ENCODE measurements at places on chromosomes 2 and 18.

DNA sequence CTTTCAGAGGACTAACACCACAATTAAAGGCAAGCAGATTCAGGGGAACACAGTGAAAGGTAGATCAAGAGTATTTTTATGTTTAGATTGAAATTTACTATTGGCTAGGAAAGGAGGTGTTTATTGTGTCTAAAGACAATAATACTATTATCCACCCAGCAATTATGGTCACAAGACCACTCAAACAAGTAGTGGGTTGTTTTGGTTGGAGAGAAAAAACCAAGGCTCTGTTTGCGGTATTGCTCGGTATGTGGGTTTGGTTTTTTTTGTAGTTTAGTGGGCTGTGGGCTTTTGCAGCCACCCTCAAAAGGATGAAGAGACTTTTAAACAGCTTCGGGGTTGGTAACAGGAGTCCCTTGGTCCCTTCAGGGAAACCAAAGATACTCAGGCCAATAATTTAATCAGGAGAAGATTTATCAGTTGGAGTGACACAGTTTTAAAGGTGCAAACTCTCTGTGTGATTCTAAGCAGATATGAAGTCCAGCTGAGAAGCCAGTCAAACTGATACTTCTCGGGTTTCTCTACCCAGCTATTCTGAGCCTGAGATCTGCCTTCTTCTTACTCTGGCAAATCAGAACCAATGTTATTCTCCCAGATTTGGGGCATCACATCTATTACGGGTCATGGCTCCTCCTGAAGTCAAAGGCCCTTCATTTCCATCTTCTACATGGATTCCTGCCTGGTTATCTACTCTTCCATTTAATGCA, 55.3 kb downstream of the DCC start:
- no peak for DNase-seq

DNA sequence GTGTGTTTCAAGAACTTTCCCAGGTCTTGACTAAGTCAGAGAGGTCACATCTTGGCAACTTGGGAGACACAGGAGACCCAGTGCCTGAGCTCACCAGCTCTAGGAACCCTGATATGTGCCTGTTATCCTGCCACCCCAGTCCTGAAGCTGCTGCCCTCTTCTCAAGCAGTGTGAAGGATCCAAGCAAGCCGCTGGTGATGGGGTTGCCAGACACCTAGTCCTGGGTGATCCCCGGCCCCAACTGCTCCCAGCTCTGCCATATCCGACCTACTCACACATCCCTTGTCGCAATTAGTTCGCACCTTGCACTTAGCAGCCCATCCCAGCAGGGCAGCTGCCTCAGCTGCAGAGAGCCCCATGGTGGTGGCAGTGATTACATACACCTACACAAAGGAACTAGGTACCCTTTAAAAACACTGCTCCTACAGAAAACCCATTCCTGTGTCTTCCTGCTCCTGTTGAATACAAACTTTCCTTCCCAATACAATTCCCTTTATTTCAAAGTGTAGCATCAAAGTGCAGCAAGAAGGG, 247.2 kb upstream of the RAB12 start:
- no peak for DNase-seq

DNA sequence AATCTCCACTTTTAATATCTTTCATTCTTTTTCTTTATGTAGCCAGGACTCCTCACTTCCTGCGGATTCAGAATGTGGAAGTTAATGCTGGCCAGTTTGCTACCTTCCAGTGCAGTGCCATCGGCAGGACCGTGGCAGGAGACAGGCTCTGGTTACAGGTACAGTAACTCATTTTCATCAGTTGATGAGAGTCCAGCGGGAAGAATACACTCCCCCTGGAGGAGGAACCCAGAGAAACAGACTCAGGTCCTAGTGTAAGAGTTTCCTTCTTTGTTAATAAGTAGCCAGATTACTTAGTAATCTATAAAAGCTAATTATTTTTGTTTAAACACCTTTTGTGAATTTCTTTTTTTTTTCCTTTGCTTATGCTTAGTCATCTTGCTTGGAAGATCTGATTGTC, 359.4 kb downstream of the PTPRM start:
- DNase-seq = no peak

- no peak for DNase-seq
These were observed 66.5 kb downstream of the CAB39 start for GRCh38 chr2:230779126-230779525.

- no peak for DNase-seq
These were observed 3.9 kb upstream of the MYL1 start for GRCh38 chr2:210318891-210319290.

GRCh38 chr2:100964222-100964621, 37.9 kb upstream of the RPL31 start:
- DNase-seq = no peak

DNA sequence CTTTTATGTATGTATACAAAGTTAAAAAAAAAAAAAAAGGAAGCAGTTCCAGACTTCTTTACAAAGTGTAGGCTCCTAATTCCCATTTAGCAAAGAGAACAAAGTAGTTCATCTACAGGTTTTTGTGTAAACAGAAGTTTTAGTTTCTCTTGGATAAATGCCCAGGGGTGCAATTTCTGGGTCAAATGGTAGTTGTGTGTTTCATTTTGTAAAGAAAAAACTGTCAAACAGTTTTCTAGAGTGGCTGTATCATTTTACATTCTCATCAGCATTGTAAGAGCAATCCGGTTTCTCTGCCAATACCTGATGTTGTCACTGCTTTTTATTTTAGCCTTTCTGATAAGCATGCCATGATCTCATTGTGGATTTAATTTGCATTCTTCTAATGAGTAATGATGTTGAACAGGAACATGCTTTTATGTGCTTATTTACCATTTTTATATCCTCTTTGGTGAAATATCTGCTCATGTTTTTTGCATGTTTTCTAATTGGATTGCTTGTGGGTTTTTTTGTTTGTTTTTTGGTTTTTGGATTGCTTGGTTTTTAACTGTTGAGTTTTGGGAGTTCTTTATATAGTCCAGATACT, 16.6 kb upstream of the PSME4 start:
- no peak for DNase-seq

GRCh38 chr2:216683846-216684245, 11.5 kb downstream of the IGFBP5 start:
- no peak for DNase-seq

DNA sequence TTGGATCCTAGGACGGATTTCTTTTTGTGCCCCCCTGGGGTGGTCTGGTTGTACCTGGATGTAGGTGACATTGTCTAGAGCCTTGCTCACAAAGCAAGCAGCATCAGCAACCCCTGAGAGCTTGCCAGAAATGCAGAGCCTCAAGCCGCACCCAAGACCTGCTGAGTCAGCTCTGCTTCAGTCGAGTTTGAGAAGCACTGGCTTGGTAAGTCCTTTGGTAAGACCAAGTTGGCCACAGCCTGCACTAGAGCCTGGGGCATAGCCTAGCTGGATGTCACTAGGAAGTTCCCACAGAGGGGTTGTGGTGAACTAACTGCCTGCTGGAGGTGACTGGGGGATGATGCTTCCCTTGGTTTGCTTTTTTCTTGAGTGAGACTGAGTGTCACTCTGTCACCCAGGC, 6.2 kb downstream of the ABCG5 start:
- no peak for DNase-seq

DNA sequence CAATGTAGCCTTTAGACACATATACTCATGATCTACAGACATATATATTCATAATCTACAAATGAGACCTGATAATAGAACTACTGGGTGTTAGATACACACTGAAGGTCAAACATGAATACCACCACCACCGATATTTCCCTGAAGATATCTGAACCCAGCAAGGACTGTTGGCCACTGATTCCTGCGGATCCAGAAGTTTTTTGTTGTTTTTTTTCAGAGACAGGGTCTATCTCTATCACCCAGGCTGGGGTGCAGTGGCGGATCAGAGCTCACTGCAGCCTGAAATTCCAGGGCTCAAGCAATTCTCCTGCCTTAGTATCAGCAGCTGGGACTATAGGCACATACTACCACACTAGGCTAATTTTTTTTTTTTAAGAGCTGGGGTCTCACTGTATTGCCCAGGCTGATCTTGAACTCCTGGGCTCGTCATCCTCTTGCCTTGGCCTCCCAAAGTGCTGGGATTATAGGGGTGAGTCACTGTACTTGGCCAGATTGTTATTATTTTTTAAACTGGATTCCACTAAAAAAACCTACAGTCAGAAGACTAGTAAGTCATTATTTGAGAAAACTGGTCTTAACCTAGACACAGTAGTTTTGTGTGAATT, 1.8 kb downstream of the METTL5 start:
- DNase-seq = no peak

DNA sequence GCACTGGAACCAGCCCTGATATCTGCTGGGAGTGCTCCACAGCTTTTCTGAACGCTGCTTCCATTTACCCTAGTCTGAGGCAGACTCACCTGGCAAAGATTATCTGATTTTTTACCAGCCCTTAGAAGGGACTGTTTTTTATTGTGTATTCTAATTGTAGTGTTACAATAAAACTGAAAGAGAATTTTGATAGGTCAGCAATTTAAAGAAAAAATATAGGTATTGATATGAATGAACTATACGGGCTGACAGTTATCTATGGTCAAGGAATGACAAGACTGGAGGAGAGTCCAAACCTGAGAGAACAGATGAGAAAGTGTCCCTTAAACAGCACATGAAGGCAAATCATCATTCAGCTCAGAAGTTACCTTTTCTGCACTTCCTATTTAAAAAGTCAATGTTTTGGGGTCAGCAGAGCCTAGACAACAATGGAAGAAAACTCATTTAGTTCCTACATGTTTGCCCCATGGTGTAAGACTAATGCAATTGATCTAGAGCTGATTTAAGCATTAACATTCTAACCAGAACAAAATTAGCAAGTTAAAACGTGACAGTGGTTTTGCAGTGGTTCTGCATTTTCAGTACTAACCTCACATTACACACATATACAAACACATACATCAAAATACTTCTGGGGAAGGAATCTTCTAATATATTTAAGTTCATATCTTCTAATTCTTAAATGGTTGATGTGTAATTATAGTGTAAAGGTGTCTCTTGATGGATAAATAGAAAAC, 500.9 kb downstream of the TGIF1 start:
- DNase-seq = no peak
